ENCODE measurements at places on chromosomes 7 and 10.

DNA sequence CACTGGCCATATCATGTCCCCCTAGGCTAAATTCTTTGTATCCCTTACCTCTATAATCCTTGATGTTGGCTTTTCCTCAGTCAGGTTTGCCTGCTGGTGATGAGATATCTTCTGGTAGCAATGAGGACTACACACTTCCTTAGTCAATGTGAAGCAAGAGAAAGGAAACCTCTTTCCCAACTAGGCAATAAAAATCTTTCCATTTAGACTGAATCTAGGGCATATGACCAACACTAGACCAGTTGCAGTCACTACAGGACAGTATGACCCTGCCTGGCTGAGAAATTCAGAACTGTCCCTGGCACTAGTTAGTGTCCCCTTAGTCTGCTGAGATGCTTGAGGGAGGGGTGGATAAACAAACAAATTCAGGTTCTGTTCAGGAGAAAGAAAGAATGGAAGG is 142.6 kb downstream of the RNLS start:
- no peak for DNase-seq

DNA sequence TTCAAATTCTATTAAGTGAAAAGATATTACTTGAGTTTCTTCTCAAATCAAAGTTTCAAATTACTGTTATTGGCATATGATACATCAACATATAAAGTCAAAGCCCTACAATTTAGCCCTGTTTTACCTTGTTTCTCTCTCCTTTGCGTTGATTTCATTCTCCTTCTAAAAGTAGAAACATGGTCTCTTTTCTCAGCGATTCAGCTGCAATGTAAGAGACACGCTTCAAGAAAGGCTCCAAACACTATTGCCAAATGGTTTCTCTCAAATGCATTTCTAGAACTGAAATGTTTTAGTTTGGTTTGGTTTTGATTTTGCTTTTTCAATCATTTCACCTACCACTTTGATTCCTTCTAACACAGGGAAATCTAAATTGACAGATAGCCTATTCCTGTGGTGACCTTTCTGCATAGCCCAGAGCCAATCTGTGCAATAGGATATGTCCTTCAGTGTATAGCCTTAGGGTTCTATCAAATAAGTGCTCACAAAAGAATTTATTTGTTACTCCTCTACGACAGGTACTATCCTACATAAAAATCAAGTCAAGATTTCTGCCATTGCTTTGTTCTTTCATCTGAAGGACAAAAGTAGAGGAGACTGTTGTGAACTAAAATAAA is 47.3 kb downstream of the CTNNA3 start:
- no peak for DNase-seq

DNA sequence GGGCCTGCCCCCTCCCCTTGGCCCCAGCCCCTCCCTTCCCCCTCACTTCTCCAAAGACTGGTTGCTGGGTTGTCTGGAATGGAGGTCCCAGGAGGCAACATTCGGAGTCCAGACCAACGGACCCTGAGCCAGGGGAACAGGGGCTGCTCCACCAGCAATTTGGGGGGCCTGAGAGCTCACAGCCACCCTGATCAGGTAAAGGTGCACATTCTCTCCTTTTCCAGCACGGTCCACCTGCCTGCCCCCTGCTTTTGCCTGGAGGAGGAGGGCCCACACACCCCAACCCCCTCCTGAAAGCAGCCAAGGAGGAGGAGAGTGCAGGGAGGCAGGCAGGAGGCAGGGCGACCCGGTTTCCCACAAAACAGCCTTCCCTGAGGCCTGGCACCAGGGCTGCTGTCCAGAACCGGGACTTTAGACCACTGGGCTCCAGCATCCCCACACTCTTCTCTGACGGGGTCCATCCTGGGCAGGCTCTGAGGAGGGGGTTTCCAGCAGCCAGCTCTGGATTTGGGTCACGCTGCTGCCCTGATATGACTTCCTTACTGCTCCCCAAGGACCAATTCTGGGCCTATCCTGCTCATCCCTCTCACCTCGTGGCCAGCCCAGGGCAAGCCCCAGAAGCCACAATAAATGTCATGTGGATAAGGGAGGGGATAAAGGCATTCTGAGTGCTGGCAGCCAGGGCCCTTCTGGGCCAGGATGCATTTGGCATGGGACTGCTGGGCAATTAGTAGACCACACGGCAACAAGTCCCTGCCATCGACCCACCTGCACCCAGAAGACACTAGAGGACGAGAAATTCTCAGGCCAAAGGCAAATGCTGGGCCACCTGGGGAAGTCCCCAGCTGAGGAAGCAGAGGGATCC is 1.1 kb upstream of the CAMK2B start:
- DNase-seq = no peak

DNA sequence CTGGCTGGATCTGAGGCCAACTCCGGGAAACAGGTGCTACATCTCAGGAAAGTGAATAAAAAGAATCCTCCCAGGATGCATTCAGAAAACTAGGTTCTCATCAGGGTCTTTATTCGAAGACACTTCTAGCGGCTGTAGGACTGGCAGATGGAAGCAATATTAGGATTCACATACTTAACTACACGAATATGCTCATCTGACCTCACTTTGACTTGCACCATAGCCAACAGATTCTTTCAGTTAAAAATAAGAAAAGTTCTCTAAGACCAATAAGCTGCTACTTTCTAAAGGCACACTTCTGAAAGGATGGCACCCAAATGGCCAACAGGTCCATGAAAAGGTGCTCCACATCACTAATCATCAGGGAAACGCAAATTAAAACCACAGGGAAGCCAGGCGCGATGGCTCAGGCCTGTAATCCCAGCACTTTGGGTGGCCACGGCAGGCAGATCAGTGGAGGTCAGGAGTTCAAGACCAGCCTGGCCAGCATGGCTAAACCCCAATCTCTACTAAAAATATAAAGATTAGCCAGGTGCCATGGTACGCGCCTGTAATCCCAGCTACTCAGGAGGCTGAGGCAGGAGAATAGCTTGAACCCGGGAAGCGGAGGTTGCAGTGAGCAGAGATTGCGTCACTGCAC is 258.0 kb downstream of the ZMYND11 start:
- DNase-seq = no peak

GRCh38 chr7:6477318-6477660 is 29.5 kb upstream of the DAGLB start:
- no peak for DNase-seq

GRCh38 chr10:22606164-22606614 is 108.2 kb downstream of the PIP4K2A start:
- DNase-seq = no peak

GRCh38 chr10:88715517-88715916 is 9.5 kb downstream of the LIPK start:
- no peak for DNase-seq

DNA sequence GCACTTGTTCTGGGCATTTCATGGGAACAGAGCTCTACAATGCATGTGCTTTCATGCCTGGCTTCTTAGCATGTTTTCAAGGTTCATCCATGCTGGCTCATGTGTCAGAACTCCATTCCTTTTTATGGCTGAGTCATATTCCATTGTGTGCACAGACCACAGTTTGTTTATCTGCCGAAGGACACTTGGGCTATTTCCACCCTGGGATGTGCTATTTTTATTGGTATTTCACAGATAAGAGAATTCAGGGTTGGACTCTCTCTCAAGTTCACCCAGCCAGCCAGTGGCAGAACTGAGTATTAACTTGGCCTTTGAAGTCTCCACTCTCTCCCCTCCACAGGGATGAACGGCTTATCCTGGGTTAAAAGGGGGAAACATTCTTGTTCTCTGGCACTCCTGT is 190.7 kb upstream of the GPR26 start:
- no peak for DNase-seq

- no peak for DNase-seq
Observed at GRCh38 chr10:120145107-120145506, 252.6 kb downstream of the SEC23IP start.

DNA sequence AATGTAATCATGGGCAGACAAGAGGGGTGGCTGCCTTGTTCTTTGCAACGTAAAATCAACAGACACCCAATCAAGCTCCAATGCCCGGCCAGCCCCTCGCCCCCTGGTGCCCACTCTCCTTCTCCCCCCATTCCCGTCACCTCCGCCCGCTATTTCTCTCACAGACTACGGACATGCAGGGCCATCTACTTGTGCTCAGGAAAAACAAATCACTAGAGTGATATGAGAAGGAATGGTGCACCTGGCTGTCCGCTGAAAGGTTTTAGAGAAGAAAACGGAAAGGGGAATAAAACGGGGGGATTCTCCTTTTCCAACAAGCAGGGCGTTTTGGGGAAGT is 396 bp downstream of the GRM8 start:
- DNase-seq = no peak

- DNase-seq = no peak
Observed at GRCh38 chr7:29797112-29797944, 9.0 kb upstream of the WIPF3 start.

DNA sequence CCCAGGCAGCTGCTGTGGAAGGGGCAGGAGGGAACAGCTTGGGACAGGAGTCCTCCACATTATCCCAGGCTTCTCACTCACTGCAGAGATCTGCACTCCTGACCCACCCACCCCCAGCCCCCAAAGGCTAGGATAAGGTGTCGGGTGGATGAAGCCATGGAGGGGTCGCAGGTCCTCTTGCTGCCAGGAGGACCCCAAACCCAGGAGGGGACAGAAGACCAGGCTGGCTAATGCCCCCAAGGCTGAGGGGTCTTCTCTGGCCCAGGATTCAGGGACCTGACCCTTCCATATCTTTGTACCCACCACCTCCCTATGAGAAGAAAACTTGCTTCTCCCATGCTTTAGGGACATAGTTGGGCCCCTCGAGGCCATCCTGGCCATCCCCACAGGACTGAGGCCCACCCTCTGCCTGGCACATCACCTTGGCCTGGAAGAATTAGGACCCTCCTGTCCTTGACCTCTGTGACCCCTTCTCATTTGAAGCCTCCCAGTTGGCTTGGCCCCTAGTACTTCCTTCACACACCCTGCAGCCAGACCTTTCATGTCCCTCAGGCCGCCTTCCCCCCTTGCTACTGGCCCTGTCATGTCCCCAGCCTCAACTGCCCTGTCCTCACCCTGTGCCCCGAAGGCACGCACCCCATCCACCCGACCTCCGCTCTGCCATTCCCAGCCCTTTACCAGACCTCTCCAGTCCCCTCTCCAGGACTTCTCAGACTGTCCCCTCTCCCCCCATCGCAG is 21.6 kb downstream of the KCNH2 start:
- DNase-seq = no peak

DNA sequence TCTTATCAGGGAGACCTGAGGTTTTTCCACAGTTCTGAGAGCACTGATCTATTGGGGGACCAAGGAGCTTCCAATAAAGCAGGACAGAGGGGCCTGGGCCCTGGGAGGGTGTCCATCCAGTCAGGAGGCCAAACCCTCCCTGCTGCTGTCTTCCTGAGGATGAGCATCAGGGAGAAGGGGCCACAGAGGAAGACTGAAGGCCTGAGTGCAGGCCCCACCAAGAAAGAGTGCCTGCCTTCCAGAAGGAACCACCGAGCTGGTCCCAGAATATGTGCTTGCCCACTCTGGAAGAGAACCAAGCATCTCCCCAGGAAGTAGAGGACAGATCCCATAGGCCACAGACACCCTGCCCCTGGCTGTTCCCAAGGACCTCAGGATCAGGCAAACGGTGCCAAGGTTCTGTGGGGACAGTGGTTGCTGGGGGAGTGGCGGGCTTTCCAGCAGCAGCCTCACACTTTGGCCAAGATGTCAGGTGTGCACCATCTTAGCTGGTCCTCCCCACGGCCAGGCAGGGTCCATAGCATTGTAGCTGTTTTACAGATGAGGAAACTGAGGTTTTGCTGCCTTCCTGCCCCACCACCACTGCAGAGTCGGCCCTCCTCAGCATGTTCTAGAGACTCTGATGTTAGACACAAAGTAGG is 199.4 kb downstream of the GRID1 start:
- DNase-seq = no peak

DNA sequence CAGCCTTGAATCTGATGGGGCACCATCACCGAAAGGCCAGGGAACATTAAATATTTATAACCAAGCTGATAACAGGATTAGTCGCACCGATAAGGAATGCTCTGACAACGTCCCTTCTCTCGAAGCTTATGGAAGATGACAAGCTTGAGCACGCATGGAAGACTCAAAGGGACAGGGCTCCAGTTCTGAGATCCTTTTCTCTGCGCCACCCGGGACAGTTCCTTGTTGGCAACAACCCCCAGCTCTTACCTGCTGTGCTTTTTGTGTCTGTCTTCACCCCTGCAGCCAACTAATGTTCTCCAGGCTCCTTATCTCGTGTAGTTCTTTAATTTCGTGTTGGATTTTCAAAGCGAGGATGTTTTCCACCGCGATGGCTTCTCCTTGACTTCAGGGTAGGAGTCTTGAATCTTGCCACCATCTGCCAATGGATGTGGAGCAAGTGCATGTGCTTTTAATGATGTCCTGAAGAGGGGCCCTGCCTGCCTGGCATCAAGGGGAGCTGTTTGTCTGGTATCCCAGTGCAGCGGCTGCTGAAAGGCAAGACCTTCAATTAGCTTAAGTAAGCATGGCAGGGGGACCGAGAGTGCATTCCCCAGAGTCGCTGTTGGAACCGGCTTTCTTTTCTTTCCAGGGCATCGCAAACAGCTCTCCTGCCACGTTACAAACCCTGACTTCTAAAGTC is 354 bp upstream of the FERD3L start:
- DNase-seq = no peak

DNA sequence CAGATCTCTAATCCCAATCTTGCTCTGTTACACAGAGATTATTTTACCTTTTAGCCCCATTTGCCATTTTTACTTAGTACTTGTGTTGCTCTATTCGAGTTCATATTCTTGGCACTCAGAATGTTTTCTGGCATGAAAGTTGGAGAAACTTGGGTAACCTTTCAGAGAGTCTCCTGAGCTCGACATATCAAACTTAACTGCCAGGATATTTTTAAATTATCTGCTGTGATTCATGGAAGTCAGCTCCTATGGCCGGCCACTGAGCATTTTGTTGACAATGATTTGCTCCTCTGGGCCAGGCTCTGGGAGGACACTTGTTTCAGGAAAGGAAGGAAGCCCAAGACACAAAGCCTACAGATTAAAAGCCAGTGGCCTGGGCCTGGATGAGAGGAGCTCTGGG is 396.7 kb downstream of the TNS3 start:
- DNase-seq = no peak

- no peak for DNase-seq
Observed at GRCh38 chr7:79451580-79451979, 1.9 kb downstream of the MAGI2 start.

DNA sequence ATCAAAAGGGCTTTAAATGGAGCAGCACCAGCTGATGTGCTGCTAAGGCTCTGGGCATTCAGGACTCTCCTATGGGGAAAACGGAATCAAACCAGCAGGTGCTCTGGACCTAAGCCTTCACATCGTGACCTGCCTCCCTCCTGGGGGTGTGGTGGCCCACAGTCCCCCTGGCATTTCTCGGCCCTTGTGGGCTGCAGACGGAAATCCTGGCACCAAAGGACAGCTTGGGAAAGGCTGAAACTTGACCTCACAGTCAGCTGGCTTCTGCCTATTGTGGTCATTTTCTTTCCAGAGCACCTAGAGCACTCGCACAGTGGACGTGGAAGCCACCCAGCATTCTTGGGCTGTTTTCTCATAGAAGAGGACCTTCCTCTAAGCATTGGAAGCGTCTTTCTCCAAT is 74.8 kb downstream of the TPST1 start:
- no peak for DNase-seq

GRCh38 chr10:96873756-96874467 is 41.8 kb downstream of the LCOR start:
- no peak for DNase-seq
